CD4-positive, alpha-beta T cell (primary cell): ENCODE measurements at places on chromosomes 16 and 17. TPM values are rescaled to one million over a fixed set of nuclear protein-coding genes. Genes with fewer than 3 reads are reported as not detected.

GRCh38 chr16:50271148-50272041 lies 5.0 kb downstream of the ADCY7 start:
- no peak overlapping the region for H3K4me3 ChIP-seq
- H3K36me3 ChIP-seq: peaks cover 21% of the 10 kb centered on the region
- H3K4me1 ChIP-seq: peaks cover 97% of the 10 kb centered on the region
- no peak for DNase-seq

Gene HSPB9
- not detected for total RNA-seq

Gene ACE
- total RNA-seq: 7.4 TPM

Gene KRT20
- total RNA-seq: not detected

Gene HLF
- total RNA-seq: 4.3 TPM

Gene KRTAP2-2
- not detected for total RNA-seq
